ENCODE measurements at places on chromosomes 1 and 21.

GRCh38 chr1:96313216-96313615 lies 408.4 kb upstream of the PTBP2 start:
- no peaks in the 10 kb centered on the region for H3K36me3 ChIP-seq
- no peak overlapping the region for H3K27ac ChIP-seq
- H3K4me3 ChIP-seq: no peak overlapping the region

DNA sequence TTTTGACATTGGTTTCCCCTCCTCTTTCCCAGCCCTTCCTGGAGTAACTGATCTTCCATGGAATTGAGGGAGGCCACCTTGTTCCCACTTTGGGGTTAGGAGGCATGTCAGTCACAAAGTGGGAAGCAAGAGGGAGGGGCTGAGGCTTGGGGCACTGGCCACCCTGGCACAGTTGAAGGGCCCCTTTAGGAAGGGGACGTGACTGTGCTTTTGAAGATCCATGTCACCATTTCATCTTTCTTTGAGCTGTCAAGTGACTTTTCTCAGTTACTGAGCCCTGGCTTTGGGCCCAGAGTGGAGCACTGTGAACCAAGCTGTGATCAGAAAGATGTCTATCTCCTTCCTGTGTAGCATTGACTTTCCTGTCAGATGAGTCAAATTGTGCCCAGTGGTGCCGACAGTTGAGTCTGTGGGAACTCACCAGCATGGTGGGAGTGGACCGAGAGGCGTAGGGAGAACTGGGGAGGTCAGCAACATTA lies 38.5 kb upstream of the TDRD10 start:
- no peaks in the 10 kb centered on the region for H3K27me3 ChIP-seq
- no peaks in the 10 kb centered on the region for H3K36me3 ChIP-seq
- H3K4me3 ChIP-seq: no peak overlapping the region
- peaks cover 4% of the 10 kb centered on the region for H3K4me1 ChIP-seq
- DNase-seq: no peak

DNA sequence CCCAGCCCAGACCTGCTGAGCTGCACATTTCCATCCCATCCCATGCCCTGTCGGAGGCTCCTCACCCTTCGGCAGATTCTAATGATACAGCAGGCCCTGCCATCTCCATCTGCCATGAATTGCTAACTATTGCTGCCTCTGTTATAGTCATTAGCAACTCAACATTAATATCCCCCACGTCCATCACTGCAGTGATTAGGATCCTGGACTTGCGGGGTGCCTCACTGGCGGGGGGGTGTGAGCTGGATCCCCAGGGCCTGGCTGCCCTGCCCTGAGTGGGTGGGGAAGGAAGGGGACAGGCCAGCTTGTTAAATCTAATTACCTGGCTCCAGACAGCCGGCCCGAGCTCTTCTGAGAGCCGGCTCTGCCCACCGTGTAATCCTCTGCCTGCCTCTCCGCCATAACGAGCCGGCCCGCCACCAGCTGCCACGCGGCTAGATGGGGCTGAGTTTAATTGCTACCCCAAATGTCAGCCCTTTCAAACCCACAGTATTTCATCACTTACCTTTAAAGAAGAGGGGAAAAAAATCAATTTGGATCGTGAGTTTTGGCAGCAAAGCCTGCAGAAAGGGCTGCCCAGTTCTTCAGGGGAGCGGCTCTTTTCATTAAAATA lies 227.3 kb upstream of the CSF3R start:
- H3K27ac ChIP-seq: no peak overlapping the region
- H3K27me3 ChIP-seq: no peaks in the 10 kb centered on the region
- no peak for DNase-seq
- H3K36me3 ChIP-seq: no peaks in the 10 kb centered on the region
- H3K4me3 ChIP-seq: no peak overlapping the region
- H3K4me1 ChIP-seq: no peaks in the 10 kb centered on the region

DNA sequence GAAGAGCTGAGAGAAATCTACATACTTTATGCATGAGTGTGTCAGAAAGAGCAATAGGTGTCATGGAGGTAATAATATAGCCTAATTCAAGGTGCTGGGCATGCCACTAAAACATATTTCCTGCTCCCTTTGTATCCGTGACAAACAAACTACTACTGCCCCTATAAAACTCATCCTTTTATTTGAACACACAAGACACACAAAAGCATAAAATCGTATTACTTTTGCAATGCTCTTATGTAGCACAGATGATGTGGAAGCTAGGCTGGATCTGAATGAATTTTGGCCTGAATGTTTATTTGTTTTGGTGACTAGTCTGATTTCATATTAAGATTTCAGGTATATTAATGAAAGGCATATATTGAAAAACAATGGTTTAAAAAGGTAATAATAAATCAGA lies 239.3 kb upstream of the NEGR1 start:
- H3K36me3 ChIP-seq: no peaks in the 10 kb centered on the region
- no peak overlapping the region for H3K4me3 ChIP-seq
- H3K27ac ChIP-seq: no peak overlapping the region
- DNase-seq: no peak
- no peaks in the 10 kb centered on the region for H3K27me3 ChIP-seq

DNA sequence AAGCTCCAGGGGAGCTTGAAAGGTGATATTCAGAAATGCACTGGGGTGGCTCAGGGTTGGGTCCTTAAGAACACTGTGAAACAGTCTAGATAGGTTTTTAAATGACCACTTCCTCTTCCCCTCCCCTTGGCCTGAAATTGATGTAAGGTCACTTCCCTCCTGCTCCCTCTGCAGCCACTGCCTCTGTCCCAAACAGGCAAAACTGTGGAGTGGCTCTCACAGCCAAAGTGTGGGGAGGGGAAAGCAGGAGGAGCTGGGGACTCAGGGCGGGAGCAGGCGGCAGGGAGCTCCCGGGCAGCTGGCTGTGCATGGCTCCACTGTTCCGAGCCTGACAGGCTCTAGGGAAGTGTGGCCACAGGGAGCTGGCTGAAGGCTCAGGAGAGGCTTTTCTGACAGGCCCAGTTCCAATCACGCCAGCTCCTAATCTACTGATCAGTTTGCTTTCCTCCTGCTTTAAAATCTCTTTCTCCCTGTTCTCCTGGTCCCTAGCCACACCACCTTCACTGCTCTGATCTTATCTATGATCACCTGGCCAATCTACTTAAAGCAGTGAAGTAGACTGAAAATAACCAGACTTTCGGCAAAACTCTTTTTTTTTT lies 5.1 kb upstream of the CSRP1 start:
- no peaks in the 10 kb centered on the region for H3K27me3 ChIP-seq

DNA sequence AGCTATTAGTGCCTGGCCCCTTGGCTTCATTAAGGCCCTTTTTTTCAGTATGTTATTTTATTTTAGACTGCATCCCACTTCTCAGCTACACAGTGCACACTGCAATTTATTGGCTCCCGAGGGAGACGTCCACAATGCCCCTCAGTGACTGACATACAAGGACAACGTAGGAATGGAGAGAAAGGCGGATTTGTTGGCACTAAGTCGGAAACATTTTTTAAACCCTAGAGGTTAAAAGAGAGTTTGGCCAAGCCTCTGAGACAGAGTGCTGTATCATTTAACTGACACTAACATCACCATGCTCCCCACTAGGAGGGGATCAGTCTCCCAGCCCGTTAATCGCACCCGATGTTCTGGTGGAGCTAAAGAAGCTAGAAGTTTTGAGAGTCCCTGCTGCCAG lies 45.7 kb upstream of the FOXD3 start:
- no peak overlapping the region for H3K4me3 ChIP-seq
- H3K27ac ChIP-seq: no peak overlapping the region
- no peaks in the 10 kb centered on the region for H3K36me3 ChIP-seq

- H3K36me3 ChIP-seq: no peaks in the 10 kb centered on the region
- no peaks in the 10 kb centered on the region for H3K4me1 ChIP-seq
- no peak for DNase-seq
- H3K27me3 ChIP-seq: no peaks in the 10 kb centered on the region
These were observed 36.4 kb downstream of the RXRG start for GRCh38 chr1:165408518-165408917.

DNA sequence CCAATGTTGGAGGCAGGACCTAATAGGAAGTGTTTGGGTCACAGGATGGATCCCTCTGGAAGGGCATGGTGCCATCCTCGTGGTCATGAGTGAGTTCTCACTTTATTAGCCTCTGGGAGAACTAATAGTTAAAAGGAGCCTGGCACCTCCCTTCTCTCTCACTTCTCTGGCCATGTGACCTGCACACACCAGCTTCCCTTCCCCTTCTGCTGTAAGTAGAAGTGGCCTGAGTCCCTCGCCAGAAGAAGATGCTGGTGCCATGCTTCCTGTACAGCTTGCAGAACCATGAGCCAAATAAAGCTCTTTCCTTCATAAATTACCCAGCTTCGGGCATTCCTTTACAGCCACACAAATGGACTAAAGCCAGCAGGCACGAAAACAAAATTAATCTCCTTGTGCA lies 23.6 kb downstream of the ACOT7 start:
- no peaks in the 10 kb centered on the region for H3K4me1 ChIP-seq
- no peaks in the 10 kb centered on the region for H3K36me3 ChIP-seq
- H3K27ac ChIP-seq: no peak overlapping the region
- no peak for DNase-seq

GRCh38 chr21:44365251-44365966 lies 12.0 kb downstream of the TRPM2 start:
- no peak for DNase-seq
- no peak overlapping the region for H3K4me3 ChIP-seq
- peaks cover 4% of the 10 kb centered on the region for H3K4me1 ChIP-seq
- no peaks in the 10 kb centered on the region for H3K36me3 ChIP-seq
- H3K27me3 ChIP-seq: no peaks in the 10 kb centered on the region

GRCh38 chr21:45856442-45856841 lies 125.1 kb upstream of the COL6A1 start:
- H3K4me1 ChIP-seq: no peaks in the 10 kb centered on the region
- no peaks in the 10 kb centered on the region for H3K27me3 ChIP-seq
- no peak overlapping the region for H3K4me3 ChIP-seq
- DNase-seq: no peak
- H3K36me3 ChIP-seq: no peaks in the 10 kb centered on the region

GRCh38 chr1:34320053-34320669 lies 143.5 kb downstream of the C1orf94 start:
- no peak overlapping the region for H3K27ac ChIP-seq
- H3K4me1 ChIP-seq: no peaks in the 10 kb centered on the region
- no peaks in the 10 kb centered on the region for H3K36me3 ChIP-seq
- DNase-seq: no peak
- H3K4me3 ChIP-seq: no peak overlapping the region

DNA sequence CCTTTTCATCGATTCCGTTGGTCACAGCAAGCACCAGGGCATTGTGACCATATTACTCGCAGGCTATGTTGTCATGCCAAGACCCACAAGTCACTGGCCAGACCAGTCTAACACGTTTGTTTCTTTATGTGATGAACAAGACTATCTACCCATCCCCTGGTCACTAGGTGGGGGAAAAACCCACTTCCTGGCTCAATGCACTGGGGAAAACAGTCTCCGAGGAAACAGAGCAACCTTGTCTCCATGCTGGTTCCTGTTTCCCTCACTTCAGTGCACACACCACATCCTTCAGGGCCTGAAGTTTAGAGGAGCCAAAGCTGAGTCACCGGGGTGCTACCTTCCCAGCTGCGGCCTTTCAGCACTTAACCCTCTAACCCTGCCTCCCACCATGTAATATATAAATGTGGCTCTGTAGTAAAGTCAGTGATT lies 20.9 kb downstream of the ERICH3 start:
- no peak for DNase-seq
- no peak overlapping the region for H3K27ac ChIP-seq
- H3K4me3 ChIP-seq: no peak overlapping the region

- no peaks in the 10 kb centered on the region for H3K4me1 ChIP-seq
- H3K27ac ChIP-seq: no peak overlapping the region
- DNase-seq: no peak
- no peak overlapping the region for H3K4me3 ChIP-seq
These were observed 5.2 kb upstream of the GIPC2 start for GRCh38 chr1:78040484-78041089.

DNA sequence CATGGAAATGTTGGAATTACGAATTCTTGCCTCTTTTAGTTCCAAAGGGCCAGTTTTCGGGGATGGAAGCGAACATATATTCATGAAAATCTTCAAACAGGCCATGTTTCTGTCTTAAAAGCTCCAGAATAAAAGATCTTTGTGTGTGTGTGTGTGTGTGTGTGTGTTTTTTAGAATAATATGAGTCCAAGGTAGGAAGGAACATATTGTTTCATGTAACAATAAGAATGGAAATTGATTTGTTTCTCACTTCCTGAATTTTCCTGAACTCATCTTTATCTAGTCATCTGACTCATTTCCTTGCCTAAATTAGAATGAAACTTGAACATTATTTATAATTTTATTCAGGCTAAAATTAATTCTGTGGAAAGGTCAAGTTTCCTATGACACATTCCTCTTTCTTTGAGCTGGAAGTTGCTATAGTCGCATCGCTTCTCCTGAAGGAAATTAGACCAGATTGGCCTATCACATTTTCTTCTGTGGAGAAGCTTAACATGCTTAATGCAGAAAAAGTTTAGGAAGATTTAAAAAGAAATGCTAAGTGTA lies 805.1 kb upstream of the ADAMTS5 start:
- H3K27ac ChIP-seq: no peak overlapping the region
- H3K27me3 ChIP-seq: no peaks in the 10 kb centered on the region
- H3K4me3 ChIP-seq: no peak overlapping the region
- no peak for DNase-seq

DNA sequence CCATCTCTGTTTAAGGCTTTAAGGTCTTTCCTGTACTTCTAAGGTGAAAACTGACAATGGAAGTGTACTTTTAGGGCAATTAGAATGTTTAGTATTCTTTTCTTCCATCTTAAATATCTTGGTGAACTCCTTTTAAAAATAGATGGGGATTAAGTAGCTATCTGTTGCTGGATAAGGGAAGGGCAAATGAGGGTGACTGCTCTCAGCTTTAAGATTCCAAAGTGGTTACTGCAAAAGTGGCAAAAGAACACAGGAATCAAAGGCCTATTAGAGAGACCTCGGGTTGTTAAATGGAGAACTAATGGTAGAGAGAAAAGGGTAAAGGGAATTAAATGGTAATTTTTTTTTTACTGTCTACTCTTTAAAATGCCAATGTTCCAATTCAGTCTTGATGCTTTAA lies 774.1 kb upstream of the B3GALT2 start:
- H3K27me3 ChIP-seq: no peaks in the 10 kb centered on the region
- no peak overlapping the region for H3K27ac ChIP-seq
- H3K36me3 ChIP-seq: no peaks in the 10 kb centered on the region
- H3K4me1 ChIP-seq: no peaks in the 10 kb centered on the region
- no peak overlapping the region for H3K4me3 ChIP-seq

- no peak for DNase-seq
- no peak overlapping the region for H3K27ac ChIP-seq
- H3K36me3 ChIP-seq: no peaks in the 10 kb centered on the region
- H3K4me3 ChIP-seq: no peak overlapping the region
- H3K4me1 ChIP-seq: no peaks in the 10 kb centered on the region
These were observed 8.5 kb downstream of the VPS45 start for GRCh38 chr1:150076066-150076465.

DNA sequence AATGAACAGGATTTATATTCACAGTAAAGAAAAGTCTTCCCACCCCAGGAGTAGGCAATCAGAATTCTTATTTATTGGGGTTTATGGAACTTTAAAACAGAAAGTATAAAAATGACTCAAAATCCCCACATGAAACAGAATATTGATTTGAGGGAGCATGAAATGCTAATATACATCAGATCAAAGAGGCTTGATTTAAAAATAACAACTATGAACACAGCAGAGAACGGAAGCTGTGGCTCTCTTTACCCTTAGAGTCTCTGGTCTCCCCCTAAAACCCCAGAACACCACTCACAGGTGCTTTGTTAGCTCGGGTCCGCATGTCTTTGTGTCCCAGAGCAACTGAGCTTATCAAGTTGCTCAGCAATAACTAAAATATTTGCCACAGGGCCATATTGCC lies 31.2 kb upstream of the FASLG start:
- H3K27ac ChIP-seq: no peak overlapping the region
- no peaks in the 10 kb centered on the region for H3K27me3 ChIP-seq
- H3K36me3 ChIP-seq: no peaks in the 10 kb centered on the region
- no peaks in the 10 kb centered on the region for H3K4me1 ChIP-seq
- no peak overlapping the region for H3K4me3 ChIP-seq
- no peak for DNase-seq
